ENCODE measurements at places on chromosomes 7 and 10.

DNA sequence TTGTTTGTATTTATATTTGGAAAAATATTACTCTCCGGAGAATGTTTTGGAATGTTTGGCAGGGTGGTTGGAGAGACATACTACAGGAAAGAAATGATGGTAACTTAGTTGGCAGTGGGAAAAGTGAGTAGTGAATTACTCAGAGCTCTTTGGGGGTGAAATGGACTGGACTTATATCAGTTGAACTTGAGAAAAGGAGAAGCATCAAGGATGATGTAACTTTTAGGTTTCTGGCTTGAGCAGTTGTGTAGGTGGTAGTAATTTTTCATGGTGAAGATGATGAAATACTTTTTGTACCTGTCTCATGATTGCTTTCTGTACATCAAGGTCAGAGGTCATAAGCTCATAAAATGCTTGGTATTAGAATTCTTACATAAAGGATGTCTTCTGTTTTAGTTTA is 617.2 kb downstream of the AUTS2 start:
- no peak for DNase-seq

DNA sequence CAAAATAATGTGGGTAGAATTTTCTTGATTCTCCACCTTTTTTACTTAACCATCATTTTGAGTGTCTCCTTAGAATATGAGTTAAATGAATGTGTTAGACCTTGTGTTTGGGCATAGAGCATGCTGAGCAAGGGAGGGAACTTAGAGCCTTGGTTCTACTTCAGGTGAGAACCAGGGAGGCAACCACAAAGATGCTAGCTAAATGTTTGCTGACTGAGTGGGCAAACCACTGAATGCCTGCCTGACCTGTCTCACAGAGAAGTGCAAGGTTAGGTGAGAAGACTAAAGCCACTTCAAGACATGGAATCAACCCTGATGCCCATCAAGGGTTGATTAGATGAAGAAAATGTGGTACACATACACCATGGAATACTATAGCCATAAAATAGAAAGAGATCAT is 242.6 kb upstream of the ZNF32 start:
- DNase-seq = no peak

DNA sequence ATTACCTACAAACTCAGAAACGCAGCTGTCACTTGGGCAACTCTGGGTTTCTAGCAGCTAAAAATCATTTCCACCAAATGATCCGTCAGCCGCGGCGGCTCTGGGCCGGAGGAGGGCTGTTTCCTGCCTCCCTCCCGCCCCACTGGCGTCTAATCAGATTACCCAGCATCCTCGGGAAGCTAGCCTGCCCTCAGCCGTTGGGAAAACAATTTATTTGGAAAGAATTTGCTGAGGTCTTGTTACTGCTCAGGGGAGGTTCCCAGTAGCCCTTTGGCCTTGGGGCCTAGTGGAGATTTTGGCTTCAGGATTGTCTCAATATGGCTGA is 65.0 kb upstream of the ADGRA1 start:
- no peak for DNase-seq

DNA sequence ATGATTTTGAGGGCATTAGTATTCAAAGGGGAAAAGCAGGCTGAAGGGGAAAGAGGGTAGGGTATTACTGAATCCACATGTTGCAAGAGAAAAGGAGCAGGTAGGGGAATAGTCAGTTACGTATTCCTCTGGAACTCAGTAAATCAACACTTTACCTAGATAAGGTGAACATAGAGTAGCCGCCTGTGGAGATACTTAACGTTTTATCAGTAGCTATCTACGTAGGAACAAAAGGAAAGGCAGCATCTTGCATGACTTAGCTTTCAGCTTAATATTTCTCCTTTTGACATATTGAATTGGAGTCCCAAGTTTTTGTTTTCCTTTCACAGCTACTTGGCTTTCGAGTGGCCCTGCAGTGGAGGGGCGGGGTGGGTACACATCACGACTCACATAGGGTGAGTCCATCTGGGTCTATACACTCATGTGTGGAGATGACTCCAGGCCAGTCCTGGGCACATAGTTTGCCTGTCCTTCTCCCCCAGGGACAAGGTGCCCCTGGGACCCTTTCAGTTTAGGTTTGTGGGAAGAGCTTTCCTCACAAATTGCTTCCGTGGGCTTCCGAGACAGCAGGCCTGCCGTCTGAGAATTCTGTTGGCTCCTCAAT is 48.1 kb downstream of the CCNY start:
- no peak for DNase-seq

DNA sequence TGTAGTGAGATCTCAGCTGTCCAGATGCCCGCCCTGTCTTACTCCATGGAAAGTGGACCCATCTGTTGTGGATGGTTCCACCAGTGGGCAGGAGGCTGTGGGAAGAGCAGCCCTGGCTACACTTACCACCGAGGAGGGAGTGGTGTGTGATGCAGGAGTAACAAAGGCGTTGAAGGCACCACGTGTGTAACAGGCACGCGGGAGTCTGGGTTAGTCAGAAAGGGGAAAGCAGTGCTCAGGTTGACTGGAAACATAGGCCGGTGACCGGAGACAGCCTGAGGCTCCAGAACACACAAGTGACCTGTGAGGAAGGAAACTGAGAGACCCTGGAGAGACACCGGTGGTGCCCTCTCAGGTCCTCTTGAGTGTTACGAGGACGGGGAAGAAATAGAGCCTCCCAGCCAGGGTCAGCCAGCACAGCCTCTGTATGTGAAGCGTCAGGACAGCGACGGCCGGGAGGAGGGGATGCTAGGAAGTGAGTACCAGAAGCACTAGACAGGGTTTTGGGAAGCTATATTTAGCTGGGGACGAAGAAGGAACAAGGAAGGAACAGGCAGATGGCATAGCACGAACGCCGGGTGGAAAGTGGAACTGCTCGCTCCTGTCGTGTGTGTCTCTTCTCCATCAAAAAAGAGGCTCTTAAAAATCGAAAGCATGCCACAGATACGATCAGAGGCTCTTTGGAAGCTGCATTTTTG is 51.7 kb downstream of the DAGLB start:
- DNase-seq = peak; percentile 17

- DNase-seq = no peak
Observed at GRCh38 chr10:113305871-113306270, 247.0 kb upstream of the HABP2 start.

GRCh38 chr7:107172276-107173032 is 3.7 kb downstream of the HBP1 start:
- no peak for DNase-seq

- no peak for DNase-seq
Observed at GRCh38 chr10:132345345-132345744, 13.4 kb downstream of the LRRC27 start.

DNA sequence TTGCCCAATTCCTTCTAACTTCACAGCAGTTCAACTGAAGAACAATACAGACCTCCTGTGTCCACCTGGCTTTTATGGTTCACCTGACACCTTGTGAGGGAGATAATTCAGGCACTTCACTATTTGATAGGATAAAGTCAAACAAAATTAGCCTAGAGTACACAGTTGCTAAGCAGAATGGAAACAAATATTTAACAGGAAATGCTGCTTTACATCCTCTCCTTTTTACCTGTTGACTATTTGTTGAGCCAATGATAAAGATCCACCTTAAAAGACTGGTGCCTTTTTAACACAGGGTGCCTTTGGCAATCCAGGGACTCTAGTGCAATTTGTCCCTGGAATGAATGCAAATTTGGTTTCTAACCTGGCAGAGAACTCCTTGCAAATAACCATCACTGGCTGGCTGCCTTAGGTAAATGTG is 39.8 kb downstream of the ITPRID1 start:
- DNase-seq = no peak

- no peak for DNase-seq
Observed at GRCh38 chr7:12233175-12233574, 22.1 kb downstream of the TMEM106B start.

DNA sequence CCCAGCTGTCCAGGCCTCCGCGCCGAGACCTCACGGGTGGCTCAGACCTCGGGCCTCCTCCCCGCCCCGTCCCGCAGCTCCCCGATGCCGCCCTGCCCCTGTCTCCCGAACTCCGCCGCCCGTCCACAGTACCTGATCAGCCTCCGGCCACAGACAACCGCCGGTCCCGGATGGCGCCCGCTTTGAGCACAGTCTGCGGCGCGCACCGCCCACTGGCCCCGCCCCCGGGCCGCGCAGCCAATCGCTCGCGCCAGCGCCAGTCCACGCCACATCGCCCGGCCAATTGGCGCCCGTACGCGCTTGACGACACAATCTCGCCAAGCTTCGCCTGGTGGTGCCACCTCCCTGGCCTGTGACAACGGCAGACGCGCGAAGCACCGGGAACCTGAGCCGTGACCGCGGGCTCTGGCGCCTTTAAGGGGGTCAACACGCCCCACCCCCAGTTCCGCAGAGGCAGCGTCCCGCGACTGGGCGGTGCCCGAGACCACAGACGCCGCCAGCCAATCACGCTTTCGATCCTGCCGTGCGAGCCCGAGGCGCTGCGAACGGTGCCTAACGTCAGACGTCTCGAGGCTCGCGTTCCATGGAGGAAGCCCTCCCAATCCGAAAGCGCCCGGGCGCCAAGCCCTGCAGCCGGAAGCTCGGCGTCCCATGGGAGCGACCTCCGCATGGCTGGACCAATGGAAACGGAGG is at the start of gene IDI1:
TSS of gene IDI1 (minus strand) at position 388 of the 693 bp plus-strand sequence. CDS start at position 272, 116 bp downstream.
- DNase-seq = peak; percentile 98

DNA sequence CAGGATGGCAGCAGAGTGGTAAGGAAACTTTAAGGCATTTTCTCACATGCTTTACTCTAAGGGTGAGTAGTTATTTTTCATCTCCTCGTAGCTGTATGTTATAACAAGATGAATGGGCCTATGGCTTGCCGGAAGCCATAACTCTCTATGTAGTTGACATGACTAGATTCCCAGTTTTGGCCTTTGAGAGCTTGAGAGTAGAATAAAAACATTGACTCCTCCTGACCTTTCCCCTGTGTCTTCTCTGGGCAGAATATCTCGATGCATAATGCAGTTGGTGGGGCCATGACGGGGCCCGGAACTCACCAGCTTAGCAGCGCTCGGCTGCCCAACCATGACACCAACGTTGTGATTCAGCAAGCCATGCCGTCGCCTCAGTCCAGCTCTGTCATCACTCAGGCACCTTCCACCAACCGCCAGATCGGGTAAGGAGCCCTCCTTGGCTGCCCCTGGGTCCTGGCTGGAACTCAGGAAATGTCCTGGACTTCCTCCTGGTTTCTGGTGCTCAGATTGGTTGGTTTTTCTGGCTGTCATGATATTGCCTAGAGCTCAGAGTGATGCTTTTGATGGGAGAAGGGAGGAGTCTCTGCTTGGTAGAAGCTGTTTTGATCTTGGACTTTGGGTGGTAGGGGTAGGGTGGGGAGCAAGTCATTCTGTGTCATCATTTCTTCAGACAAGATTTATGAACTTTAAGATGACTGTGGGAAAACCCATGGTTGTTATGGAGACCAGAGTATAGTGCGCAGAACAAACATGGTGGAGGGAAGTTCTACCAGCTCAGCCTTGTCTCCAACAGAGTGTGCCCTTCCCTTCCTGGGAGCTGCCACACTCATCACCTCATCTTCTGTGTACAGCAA is 158.0 kb downstream of the CREB5 start:
- DNase-seq = no peak

DNA sequence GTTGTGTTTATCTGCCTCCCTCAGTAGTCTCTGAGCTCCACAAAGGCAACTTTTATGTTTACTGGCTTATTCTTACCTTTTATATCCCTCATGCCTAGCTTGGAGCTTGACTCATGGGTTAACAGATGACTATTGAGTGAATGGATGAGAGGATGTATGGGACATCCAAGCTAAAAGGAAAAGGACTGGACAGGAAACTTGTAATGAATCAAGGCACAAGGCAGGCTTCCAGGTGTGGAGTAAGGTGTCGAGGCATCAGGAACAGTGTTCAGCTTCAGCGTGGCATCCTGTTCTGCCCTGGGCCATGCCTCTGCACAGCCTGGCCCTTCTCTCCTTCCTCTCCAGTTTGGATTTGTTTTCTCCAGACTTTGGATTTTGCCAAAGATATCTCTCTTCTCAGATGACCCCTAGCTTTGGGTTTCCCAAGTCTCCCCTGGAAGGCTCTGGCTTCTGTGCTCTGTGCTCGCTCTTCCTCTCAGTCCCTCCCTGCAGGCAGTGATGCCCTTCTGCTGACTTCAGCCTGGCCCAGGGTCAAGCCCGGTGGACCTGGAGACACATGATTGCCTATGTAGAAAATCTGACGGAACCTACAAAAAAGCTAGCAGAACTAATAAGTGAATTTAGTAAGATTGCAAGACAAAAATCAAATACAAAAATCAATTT is 367.3 kb downstream of the CXCL12 start:
- DNase-seq = no peak

- no peak for DNase-seq
Observed at GRCh38 chr10:86652361-86653202, 1.8 kb upstream of the OPN4 start.

- no peak for DNase-seq
Observed at GRCh38 chr10:48237259-48238250, 36.9 kb downstream of the FRMPD2 start.
